Posterior cingulate gyrus (tissue), 11 donors: ENCODE measurements at places on chromosomes 16 and 17.
A peak's percentile ranks its signal among the peaks of the same experiment; 100 is the strongest.

DNA sequence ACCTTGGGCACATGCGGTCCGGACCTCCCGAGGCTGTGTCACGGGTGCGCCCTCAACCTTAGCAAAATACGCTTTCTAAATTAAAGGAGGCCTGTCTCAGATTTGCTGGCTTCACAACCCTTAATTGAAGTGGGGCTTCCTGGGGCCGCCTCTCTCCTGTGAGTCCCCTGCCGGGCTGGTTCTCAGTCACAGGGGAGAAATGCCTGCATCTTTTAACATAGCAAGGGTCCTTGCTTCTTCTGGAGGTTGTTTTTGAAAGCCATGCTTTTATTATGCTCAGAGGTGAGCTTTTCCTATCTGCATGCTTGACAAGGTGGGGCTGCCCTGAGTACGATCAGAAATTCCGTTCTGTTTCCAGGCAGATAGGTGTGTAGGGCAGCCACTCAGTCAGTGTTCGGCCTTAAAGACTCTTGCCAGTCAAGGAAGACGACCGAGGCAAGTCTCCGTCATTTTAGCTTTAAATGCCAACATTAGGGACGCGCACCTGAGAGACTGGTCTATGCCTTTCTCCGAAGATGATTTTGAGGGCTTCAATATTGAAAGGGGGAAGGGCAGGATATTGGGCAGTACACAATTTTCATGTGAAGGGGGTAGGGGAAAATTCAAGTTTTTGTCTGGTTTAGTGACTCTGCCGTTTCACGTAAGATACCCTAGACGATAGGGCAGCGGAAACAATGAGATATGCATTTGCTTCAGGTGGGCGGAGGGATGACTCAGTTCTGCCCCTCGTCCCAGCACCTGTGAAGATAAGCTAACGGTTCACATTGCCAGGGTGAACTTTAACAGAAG lies 5.5 kb upstream of the SLC7A5 start:
- no peak for DNase-seq

DNA sequence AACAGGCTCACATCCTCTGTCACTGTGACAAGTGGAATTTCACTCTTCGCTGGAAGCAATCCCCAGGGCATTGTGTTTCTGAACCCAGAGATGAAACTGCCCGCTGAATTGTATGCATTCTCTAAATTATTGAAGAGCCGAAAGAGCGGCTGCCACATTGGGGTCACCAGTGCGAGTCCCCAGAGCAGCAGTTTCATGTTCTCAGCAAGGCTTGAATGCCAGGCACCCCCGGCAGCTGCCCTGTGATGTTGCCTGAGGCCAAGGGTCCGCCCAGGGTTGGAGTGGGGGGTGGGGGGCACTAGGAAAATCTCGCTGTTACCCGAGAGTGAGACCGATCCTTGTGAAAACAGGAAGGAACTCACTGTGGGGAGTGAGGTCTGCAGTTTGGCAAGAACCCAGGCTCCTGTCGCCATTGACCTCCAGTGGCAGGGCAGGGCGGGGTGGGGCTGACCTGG lies 20.7 kb upstream of the BCAR1 start:
- DNase-seq: no peak

- no peak for DNase-seq
These were observed 627.6 kb downstream of the MAF start for GRCh38 chr16:78972986-78973385.

DNA sequence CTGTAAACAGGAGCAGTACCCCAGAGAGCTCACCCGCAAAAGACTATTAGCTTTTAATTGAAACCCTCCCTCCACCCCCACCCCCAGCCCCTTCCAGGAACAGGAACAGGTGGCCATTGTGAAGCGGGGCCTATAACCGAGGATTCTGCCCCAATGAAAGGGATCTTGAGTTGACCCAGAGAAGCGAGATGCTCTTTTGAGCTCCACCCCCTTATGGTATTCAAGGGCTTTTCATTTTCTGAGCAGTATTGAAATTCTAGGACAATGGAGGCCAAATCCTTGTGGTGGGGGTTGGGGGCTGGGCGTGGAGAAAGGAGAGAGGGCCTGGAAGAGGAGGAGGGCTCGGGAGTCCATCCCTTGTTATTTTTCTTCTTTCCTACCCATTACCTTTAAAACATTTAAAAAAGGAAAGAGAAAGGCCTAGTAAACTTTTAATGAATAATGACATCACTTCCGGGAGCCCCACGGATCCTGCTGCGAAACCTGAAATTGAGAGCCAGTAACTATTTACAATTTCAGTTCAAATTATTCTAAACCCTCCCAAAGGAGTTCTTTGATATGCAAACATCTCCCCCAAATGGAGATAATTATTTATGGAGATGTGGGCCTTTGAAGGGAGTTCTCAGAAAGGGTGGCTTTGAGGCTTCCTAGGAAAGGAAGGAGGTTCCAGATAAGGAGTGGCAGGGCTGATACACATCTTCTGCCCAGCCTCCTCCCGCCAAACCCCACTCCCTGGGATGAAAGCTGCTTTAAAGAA lies 30.5 kb downstream of the HS3ST3B1 start:
- DNase-seq: no peak

DNA sequence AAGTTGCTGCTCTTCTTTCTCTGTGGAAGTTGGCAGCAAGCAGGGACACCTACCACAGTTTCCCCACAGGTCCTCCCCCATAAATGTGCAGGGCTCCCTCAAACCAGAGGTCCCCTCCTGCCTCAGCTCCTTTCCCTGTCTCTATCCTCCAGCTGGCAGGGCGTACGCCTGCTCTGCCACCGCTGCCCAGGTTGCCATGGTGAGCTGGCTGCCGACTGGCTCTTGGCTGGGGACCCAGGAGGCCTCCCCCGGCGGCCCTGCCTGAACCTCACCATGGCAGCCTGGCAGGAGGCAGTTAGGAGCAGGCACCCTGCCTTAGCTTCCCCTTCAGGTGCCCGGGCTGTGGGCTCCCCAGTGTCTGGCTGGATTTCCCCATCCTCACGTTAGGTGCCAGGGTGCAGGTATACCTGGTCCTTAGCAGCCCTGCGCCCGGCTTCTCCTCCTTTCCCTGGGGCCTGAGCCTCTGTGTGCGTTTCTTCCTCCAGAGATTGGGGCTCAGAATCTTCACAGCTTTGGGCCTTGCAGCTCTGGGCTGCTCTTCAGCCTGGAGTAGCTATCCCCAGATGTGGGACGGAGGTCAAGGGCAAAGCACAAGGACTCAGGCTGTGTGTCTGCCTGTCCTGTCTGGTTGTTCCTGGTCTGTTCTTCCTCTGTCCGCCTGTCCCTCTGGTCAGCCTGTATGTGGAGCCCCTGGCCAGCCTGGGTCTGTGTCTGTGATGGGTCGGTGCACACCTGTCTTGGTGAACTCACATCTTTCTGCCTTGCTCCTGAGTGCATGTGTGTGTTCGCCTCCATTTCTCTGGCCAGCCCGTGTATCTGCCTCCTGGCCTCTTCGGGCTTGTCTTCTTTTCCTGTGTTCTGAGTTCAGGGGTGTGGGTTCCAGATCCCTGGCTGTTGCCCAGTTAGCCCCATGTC lies 15.7 kb downstream of the GJD3 start:
- DNase-seq: peak; percentile 80

GRCh38 chr17:8140065-8141029 lies 11.9 kb downstream of the PER1 start:
- DNase-seq: no peak

GRCh38 chr17:73553311-73553710 lies 90.9 kb downstream of the SDK2 start:
- DNase-seq: no peak

DNA sequence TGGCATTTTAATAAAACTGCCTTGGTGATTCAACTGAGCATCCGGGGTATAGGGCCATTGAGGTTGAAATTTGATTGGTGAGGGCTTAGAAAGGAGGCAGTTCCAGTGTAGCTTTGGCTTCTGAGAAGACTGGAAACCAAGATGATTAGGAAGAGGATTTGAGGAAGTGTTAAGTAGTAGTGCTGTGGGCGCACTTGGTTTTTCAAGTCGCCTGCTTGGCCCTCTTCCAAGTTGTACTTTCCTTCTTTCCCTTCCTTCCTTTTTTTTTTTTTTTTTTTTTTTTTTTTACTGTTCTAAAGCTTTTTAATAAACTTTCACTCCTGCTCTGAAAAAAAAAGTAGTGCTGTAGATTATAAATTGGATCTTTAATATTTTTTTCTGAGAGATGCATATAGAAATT lies 320.5 kb downstream of the UTP18 start:
- DNase-seq: no peak

GRCh38 chr16:28495098-28495793 lies 803 bp downstream of the APOBR start:
- no peak for DNase-seq

DNA sequence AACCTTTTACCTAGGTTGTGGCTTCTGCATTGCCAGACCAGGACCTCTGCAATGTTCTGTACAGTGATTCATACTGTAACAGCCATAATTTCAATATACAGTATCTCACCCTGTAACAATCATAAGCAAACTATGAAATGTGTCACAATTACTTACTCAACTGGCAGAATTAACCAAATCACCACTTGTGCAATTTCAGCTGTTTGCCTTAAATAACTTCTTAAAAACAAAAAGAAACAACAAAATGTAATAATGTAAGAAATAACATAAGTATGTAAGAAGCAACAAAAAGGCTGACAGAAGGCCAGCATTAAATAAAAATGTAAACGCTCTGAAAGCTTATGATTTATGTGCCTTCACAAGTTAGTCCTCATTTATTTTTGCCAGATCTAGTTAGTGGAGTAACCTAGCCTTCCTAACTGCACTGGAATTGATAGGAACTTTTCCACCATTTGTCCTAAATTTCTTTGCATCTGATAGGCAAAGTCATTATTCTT lies 96.9 kb downstream of the SKAP1 start:
- no peak for DNase-seq

DNA sequence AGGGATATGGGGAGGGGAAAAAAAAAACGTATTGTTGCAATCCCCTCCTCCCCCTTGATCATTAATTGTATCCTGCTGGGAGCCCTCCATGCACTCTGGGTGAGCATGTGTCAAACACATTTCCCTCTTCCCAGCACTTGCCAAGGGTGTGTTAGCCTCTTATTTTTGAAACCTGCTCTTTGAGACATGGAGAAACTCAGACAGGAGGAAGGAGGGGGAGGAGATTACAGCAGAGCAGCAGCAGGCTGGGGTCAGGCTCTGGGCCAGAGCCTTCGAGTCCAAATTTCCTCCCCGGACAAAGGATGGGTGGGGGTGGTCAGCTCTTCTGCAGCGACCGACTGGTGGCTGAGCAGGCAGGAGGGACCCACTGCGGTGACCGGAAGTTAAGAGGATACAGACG lies 64.7 kb downstream of the SOX9 start:
- no peak for DNase-seq
